H54 (cell line): ENCODE measurements at places on chromosomes 12 and 14.

- no peak for DNase-seq
These were observed 40.2 kb upstream of the RIN3 start for GRCh38 chr14:92473261-92473968.

- DNase-seq = no peak
These were observed 138.5 kb downstream of the DICER1 start for GRCh38 chr14:95018821-95019220.

DNA sequence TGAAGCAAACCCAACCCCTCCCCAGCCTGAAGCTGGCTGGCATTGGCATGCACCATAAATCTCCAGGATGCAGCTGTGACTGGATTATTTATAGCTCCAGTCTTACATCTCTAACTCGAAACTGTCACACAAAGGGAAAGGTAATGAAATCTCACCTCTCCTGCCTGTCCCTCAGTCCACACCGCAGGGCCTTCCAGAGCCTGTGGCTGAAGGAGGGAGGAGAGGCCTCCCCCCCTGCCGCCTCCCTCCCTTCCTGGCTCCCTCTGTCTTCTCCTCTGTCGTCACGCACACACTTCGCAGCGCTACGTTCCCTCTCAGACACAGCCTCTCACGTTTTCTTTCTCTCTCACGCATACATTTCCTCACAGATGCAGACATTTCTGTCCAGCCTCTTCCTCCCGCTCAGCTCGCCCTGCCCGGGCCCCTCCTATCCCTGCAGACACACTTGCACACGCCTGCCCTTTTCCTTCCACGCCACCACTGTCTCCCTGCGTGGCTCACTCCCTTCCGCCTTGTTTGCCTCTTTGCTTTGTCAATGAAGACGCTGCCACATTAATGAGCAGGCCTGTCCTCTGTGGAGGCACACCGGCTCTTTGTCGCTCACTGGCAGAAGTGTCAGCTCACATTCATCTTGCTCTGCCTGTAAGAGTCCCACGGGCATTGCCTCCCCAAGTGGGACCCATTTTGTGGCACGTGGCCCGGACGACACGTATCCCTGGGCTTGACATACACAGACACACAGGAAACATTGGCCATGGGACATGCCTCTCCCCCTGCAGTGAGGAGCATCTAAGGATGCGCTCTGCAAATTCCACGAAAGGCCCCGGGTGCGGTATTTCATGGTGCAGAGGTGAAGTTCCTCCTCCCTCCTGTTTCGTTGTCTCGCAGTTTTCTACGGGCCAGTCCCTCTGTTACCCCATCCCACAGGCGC, 27.9 kb downstream of the IRF2BPL start:
- DNase-seq = no peak

- DNase-seq = no peak
These were observed 13.6 kb downstream of the DEGS2 start for GRCh38 chr14:100145682-100146464.

DNA sequence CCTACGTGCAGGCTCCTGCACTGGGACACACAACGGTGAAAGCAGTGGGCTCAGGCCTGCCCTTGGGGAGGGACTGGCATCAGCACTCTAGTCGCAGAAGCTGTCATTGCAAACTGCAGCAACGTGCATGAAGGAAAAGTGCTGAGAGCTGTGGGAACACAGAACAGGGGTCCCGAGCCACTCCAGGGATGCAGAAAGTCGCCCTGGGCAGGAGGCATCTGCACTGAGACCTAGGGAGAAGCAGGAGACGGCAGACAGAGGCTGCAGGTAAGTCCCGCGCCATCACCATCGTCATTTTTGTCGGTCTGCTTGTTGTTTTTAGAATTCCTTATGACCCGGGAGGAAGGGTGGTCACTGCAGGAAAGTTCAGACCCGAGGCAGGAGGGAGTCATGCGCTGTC, 21.6 kb upstream of the RIMBP2 start:
- no peak for DNase-seq

GRCh38 chr12:6567112-6567670, 900 bp downstream of the NOP2 start:
- DNase-seq = no peak

- DNase-seq = no peak
These were observed 1.5 kb upstream of the PLEKHG3 start for GRCh38 chr14:64702493-64703394.

DNA sequence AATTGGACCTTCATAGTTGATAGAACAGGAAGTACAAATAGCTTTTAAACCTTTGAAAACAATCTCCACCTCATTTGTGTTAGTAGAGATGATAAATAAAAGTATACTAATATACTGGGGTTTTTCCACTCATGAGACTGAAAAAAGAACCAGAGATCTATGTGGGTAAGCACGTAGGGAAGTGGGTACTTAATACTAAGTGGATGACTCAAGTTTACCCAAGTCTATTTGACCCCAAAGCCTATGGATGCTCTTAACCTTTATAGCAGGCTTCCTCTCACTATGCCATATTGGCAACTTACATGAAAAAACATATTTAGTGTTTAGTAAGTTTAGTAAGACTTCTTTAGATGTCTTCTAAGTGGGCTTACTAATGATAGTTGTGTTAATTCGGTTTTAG, 49.2 kb upstream of the CHPT1 start:
- no peak for DNase-seq

- DNase-seq = no peak
These were observed 33.9 kb upstream of the CDK17 start for GRCh38 chr12:96434107-96434506.

- no peak for DNase-seq
These were observed 36.8 kb downstream of the DEGS2 start for GRCh38 chr14:100122481-100123223.

GRCh38 chr12:19181666-19182426, 52.3 kb downstream of the PLEKHA5 start:
- no peak for DNase-seq

DNA sequence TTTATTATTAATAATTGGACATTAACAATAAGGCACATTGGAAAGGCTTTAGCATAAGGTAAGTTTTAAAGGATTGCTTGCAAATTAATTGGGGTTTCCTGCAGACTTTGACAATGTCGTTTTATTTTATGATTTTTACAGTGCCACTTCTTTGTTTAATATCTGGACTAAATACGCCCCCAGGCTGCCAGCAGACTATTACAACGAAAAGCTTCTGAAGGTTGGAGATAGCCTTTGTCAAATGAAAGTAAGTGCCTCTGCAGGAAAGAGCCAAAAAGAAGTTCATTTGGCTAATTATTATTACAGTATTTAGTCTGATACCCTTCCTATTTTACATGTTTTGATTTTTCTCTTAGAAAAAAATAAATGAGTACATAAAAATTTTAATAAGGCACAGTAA, 11.3 kb downstream of the CFAP54 start:
- no peak for DNase-seq

GRCh38 chr12:64171715-64172114, 50.4 kb downstream of the KICS2 start:
- peak; percentile 37 for DNase-seq

- no peak for DNase-seq
These were observed 905 bp upstream of the CIPC start for GRCh38 chr14:77097006-77097699.

- peak; percentile 49 for DNase-seq
These were observed 18.6 kb downstream of the LGMN start for GRCh38 chr14:92729634-92730358.

DNA sequence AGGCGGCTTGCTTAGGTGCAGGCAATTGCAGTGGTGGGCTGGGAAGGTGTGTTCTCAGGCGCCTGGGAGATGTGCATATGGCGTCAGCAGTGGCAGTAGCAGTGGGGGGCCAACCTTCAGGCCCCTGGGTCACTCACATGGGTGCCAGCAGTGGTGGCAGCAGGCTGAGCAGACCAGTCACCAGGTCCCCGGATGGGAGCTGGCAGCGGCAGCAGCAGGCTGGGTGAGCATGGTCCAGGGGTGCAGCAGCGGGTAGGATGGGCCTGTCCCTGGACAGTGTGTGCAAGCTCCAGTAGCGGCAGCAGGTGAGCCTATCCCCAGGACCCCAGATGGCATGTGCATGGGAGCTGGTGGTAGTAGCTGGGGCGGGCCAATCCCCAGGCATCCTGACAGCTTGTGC, 108.5 kb upstream of the TMEM260 start:
- DNase-seq = no peak

DNA sequence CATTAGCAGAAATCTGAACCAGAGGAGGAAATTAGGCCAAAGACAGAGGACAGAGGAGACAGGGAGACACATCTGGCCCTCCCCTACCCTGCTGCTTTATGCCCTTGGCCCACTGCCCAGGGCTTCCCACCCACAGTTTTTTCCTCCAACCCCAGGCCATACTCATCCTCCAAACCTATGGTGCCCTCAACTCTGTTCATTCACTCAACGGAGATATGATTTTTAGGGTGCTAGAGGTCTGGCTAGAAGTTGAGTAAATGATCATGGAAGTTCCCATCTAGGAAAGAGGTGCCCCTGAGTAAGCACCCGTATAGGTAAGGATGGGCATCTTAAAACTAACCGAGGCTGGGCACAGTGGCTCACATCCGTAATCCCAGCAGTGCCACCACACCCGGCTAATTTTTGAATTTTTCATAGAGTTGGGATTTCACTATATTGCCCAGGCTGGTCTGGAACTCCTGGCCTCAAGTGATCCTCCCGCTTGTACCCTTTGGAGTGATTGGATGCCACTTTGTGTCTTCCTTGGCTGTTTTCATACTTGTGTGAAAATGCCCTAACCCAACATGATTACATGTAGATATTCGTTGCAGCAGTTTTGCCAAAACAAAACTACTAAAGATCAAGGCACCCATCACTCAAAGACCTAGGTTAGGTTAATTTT, 4.4 kb downstream of the KRT18 start:
- no peak for DNase-seq

DNA sequence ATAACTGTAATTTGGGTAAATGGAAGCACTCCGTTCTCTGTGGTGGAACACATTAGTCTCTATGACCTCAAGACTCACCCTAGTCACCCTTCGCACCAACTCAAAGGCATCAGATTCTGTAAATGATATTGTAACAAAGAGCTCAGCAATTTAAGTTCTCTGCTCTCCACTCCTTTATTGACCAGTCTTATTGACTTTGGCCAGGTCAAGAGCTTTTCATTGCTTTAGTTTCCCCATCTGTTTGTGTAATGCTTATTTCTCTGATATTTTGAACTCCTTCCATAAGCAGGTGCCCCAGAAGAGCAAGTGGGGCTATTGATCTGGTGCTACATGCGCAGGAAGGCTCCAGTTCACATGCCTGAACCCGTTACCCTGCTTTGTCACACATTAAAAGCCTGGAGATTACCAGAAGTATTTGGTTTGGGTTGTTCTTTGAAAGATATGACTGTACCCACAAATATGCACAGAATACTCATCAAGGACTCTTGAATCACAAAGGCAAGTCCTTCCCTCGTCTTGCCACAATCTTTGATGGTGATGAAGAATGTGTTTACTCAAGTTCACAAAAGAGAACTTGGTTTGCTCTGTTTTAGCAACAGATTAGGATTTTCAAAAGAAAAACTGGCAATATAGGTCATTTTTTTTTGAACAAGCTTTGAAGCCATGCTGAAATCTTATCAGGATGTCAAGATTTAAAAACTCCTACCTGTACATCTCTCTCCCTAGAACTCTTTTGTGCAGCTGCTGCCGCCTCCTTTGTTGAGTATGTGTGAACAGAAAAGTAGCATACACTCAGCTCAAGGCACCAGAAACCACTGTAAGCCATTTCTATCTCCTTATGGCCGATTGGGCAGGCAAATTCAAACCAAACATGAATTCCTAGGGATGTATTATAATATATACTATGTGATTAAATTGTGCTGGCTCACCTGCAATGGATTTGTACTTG, 193.9 kb downstream of the BCAT1 start:
- no peak for DNase-seq
